Stimulated activated CD4-positive, alpha-beta T cell treated with anti-CD3 and anti-CD28 coated beads, Interleukin-4, amount 100 ng/mL, for 4 hours (primary cell): ENCODE measurements at places on chromosomes 1 and 21.
A peak's percentile ranks its signal among the peaks of the same experiment; 100 is the strongest.

DNA sequence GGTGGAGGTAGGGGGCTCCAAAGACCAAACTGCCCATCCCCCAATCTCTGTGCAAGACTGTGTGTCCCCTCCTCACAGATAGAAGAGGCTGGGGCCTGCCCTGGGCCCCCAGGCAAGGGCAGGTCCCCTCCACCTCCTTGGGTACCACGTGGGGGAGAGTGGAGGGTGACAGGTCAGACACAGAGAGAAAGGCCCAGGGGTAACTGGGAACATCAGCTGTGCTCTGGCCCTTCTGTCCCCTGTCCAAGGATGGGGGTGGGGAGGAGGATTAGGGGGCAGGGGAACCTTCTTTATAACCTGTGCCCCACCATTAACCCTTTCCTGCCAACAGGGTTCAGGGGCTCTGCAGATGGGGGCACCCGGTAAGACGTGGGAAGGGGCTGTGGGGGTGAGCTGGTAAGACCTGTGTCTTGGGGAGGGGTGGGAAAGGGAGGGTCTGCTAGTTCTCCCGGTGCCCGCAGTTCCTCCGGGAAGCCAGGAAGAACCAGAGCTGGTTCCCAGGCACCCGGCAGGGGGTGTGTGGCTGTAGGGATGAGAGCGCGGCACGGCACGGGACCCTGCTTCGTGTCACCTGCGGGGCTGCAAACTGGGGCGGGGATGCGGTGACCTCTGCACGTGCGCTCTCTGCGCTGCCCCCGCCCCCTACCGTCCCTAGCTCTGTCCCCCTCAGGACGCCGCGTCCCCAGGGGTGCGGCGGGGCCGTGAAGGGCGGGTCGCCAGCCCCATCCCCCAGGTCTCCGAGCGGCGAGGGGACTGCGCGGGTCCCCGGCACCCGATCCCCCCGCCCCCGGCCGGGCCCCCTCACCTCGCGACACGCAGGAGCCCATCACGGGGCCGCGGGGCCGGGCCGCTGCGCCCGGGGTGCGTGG lies 601 bp downstream of the FAM131C start:
- DNase-seq = no peak

DNA sequence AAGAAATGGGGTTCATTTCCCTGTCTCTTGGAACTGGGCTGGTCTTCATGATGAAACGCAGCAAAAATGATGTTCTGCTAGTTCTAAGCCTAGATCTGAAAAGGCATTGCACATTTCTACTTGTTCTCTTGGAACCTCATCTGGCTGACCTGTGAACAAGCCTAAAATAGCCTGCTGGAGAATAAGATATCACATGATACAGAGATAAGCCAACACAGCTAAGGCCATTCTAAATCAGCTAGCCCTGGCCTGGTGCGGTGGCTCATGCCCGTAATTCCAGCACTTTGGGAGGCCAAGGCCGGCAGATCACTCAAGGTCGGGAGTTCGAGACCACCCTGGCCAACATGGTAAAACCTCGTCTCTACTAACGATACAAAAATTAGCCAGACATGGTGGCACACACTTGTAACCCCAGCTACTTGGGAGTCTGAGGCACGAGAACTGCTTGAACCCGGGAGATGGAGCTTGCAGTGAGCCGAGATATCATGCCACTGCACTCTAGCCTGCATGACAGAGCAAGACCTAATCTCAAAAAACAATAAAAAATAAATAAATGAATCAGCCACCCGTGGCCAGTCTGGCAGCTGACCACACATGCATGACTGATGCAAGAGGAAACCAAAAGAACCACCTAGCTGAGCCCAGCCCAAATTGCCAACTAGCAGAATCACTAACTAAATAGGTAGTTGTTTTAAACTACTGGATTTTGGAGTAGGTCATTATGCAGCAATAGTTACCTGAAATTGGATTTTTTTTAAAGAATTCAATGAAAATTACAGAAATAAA lies 18.0 kb downstream of the CD244 start:
- DNase-seq = no peak

GRCh38 chr1:153465811-153466636 lies 5.6 kb upstream of the S100A7 start:
- peak; percentile 70 for DNase-seq

DNA sequence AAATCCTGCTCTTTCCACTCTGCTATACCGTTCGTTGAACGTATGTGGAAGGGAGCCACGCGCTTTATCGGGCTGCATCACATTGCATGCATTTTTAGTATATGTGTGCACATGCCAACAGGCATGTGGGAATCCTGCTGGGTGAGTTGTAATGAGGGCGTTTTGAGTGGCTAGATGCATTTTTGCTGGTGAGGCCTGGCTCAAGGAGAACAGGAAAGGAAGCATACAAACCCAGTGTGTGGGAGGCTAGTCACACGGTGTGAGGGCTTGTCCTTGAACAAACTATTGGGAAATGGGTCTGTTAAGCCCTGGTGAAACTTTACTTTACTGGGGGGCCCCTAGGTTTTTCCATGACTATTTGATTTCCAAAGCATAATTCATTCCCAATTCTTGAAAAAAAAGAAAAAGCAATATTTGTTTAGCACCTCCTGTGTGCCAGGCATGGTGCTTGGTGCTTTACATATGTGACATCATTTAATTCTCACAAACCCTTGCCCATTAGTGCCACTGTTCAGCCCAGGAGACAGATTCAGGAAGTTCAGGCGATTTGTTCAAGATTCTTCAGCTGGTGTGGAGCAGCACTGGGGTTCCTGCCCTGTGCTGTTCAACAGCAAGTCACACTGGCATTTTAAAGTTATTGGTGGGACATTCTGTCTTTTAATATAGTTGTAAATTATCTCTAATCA lies 25.6 kb upstream of the JUN start:
- no peak for DNase-seq

- DNase-seq = no peak
Measured at GRCh38 chr1:168871531-168871930, 142.5 kb upstream of the DPT start.

DNA sequence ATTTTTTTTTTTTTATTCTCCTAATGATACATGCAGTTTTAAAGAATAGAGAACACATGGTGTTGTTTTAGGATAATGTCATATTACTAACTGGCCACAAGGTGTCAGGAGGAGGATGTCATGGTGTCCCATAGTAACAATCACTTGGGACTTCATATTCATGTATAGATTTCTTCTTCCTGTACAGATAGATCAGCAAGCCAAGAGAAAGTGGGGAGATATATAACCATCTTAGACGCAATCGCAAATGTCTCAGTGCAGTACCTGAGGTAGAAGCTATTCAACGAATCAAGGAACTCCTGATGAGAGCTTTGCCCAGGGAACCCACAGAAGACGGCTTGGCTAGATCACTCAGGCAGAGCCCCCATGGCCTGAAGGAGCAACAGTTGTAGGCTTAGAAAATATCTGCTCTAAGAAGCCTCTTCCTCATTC lies 12.3 kb downstream of the OR2T11 start:
- DNase-seq = no peak

DNA sequence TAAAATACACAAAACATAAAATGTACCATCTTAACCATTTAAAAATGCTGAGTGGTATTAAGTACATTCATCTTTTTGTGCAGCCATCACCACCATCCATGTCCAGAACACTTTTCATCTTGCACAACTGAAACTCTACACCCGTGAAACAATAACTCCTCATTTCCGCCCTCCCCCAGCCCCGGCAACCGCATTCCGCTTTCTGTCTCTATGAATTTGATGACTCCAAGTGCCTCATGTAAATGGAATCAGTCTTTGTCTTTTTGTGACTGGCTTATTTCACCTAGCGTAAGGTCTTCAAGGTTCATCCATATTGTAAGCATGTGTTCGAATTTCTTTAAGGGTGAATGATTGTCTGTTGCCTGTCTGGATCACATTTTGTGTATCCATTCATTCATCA lies 37.2 kb downstream of the SCCPDH start:
- DNase-seq = no peak

DNA sequence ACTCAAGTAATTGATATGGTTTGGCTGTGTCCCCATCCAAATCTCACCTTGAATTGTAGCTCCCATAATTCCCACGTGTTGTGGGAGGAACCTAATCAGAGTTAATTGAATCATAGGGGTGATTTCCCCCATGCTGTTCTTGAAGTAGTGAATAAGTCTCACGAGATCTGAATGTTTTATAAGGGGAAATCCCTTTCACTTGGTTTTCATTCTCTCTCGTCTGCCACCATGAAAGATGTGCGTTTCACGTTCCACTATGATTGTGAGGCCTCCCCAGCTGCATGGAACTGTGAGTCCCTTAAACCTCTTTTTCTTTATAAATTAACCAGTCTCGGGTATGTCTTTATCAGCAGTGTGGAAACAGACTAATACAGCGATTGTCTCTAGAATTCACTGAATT lies 135.4 kb downstream of the BACH1 start:
- DNase-seq = no peak

DNA sequence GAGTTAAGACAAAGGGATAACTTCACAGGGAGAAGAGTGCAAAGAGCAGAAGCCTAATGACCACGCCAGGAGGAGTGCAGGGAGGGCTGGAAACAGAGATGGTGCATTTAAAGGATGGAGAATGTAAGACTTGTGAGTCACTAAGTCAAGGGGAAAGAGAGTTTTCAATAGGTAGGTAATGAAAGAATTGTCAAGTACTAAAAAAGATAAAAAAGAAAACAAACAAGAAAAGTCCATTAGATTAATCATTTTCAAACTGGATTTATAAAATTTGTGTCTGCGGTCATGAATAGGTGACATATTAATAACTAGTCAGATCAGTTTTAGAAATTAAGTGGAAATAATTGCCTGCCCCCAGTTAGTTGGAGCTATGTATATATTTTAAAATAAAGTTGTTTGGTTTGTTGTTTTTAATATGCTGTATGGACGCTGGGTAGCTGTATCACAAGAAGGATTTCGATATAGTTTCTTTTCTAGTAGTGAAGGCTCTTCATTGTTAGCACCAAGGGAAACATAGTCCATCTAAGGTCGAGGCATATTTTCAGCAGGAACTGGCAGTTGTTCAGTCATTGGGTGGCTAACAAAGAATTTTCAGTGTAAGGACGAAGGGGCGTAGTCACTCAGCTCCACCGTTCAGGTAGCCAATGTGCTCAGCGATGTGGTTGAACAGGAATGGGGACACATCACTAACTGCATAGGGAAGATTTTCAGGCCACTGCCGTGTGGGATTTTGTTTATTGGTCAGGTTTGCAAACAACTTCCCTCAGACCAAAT lies 203.0 kb downstream of the TGFB2 start:
- no peak for DNase-seq

- no peak for DNase-seq
Measured at GRCh38 chr1:46784666-46785065, 14.2 kb upstream of the CYP4B1 start.

GRCh38 chr1:239858529-239858928 lies 233.2 kb upstream of the FMN2 start:
- no peak for DNase-seq

GRCh38 chr1:55632906-55633305 lies 417.7 kb upstream of the USP24 start:
- DNase-seq = no peak

GRCh38 chr1:107225706-107226105 lies 84.9 kb downstream of the NTNG1 start:
- no peak for DNase-seq

GRCh38 chr1:159892944-159893343 lies 7.0 kb downstream of the CFAP45 start:
- no peak for DNase-seq

- no peak for DNase-seq
Measured at GRCh38 chr1:173714441-173714758, 381 bp upstream of the KLHL20 start.

- no peak for DNase-seq
Measured at GRCh38 chr21:27306206-27306605, 339.3 kb upstream of the ADAMTS5 start.

DNA sequence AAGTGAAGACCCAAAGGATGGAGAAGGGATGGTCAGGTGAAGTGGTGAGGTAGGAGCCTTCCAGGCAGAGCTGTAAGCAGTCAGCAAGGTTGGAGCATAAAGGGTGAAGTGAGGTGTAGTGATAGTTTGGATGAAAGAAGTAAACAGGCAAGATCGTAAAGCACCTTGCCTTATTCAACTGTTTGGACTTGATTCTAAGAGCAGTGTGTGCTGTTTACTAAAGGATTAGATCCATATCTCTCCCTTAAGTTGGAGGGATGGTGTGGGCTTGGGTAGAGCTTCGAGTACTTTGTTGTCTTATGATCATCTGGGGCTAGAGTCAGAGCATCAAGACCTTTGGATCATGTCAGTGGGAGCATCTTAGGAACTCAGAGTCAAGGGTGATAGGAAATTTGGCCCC lies 39.8 kb upstream of the CD34 start:
- DNase-seq = no peak

DNA sequence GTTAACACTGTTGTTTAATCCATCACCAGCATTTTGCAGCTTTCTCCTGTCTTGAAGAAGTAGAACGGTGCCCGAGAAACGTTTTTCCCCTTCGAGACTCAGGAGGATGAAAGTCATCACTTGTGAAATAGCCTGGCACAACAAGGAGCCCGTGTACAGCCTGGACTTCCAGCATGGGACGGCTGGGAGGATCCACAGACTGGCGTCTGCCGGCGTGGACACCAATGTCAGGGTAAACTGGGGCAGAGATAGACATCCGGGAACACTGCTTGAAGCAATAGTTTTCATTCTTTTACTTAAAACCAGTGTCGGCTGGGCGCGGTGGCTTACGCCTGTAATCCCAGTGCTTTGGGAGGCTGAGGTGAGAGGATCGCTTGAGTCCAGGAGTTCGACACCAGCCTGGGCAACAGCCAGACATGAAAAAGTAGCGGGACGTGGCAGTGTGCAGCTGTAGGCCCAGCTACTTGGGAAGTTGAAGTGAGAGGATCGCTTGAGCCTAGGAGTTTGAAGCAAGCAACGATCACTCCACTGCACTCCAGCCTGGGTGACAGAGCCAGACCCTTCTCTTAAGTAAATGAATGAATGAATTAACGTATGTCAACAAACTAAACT lies 945 bp downstream of the CHAF1B start:
- no peak for DNase-seq

DNA sequence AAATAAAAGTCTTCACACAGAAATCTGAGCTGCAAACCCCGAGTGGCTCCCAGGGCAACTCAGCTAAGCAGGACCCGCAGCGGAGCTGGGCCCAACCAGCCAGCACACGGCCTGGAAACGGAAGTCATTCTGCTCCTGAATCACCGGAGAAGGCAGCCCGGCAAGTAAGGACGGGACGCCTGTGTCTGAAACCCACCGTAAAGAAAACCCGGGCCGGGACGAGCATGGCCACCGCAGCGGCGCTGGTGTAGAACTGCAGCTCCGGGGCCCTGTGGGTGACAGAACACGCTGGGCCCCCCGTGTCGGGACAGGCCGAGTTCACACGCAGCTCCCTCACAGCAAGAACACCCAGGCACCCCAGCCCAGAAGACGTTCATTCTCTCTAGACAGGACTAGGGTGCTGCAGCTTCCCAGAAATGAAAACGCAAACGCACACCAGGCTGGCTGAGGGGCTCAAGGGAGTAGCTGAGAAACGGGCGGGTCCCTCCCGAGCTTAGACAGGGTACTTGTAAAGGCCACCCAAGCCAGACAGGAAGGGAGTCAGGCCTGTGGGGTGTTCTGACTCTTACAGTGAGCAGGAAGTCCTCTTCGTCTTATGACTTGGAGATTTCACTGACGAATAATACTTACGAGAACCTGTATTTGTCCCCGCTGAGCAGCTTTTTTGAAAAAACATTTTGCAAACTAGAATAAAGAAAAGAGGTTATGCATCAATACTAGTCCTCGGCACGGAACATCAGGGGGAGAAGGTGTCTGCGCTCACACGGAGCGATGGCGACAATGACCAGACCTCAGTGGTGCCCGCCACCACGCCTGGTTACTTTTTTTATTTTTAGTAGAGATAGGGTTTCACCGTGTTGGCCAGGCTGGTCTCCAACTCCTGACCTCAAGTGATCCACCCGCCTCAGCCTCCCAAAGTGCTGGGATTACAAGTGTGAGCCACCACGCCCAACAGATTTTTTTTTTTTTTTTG lies 10.9 kb upstream of the CDK11B start:
- DNase-seq = no peak
